ENCODE measurements at places on chromosomes 12 and 14. TPM values are rescaled to one million over a fixed set of nuclear protein-coding genes. Genes with fewer than 3 reads are reported as not detected.

Gene SLC22A17
- total RNA-seq: 2.2 TPM

GRCh38 chr12:121467638-121468498 is 68.0 kb downstream of the RNF34 start:
- no peak for DNase-seq

Gene TCL1A
- not detected for total RNA-seq

Gene WNT1
- total RNA-seq: not detected

Gene HOXC11
- 0.42 TPM for total RNA-seq

- DNase-seq: no peak
These were observed 9.4 kb upstream of the BCL11B start for GRCh38 chr14:99281396-99281795.

Data from NCI-H460 (cell line).